KG1 (cell line): ENCODE measurements at places on chromosomes 11 and 22.

DNA sequence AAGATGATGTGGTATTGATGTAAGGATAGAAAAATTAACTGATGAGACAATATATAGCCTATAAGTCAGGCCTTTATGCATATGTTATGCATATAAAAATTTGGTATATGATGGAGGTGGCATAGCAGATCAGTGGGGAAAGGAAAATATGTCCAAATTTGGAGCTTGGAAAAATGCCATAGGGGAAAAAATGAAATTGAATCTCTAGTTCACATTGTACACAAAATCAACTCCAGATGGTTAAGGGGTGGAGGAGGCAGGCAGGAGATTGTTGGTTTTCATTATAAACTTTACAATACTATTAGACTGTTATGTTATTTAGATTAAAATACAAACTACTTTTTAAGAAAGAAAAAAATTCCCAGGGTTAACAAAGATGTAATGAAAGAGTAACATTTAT is 15.1 kb upstream of the CD3E start:
- DNase-seq: no peak

- DNase-seq: no peak
These were observed 18.2 kb upstream of the CCDC134 start for GRCh38 chr22:41782316-41782715.

- DNase-seq: no peak
These were observed 142.4 kb downstream of the APIP start for GRCh38 chr11:34773826-34774225.

DNA sequence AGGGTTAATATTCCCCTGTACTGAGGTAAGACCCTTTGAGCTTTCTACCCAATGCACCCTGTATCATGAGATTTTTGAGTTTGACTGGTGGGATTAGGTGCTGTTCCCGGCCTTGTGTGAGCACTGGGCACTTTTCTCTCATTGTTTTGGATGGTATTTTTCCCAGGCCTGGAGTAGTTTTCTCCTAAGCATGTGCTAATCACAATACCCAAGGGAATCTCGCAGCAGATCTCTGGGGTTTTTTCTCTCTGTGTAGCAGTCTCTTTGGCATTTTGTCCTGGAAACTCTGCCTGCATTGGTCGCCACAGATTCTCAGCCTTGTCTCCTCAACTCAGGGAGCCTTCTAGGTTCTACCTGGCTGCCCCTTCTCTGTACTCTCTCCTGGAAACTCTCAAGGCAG is 19.9 kb downstream of the IGHMBP2 start:
- no peak for DNase-seq

- DNase-seq: no peak
These were observed 35.7 kb upstream of the GAB2 start for GRCh38 chr11:78453140-78453935.

GRCh38 chr11:88886796-88887195 is 179.0 kb downstream of the GRM5 start:
- no peak for DNase-seq

DNA sequence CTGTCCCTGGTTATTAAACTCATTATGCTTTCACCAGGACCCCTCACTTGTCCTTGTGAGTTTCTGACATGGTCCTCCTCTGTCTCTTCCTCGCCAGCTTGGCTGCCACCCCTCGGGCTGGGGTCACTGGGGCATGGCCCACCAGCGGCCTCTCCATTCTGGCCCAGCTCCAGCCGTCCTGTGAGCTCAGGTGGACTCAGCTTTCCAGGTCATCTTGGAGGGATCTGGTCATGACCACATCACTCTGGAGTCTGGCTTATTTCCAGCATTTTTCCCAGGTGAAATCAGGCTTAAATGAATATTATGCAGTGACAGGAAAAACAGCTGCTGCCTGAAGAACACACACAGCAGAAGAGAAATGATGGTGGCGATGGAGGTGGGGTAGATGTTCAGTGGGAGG is 224.5 kb downstream of the ADAMTS15 start:
- DNase-seq: no peak

DNA sequence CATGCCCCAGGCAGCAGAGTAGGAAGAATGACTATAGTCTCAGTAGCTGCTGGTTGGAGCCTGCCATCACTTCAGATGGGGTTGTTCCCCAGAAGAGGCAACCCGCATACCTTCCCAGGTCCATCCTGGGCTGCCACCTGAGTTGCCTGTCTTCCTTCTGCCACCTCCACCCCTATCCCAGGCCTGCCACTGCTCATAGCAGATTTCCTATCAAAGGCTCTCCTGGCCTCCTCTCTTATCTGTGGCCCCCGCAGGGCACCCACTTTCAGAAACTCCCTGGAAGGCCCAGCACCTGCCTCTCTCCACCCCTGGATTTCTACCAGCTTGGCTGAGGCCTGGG is 649 bp upstream of the NR1H3 start:
- DNase-seq: no peak

GRCh38 chr11:118079491-118079890 is 2.6 kb downstream of the TMPRSS4 start:
- no peak for DNase-seq

- no peak for DNase-seq
These were observed 82.8 kb downstream of the PRMT3 start for GRCh38 chr11:20470348-20470747.

GRCh38 chr11:111440416-111441205 is 61.5 kb upstream of the POU2AF1 start:
- no peak for DNase-seq
